Stimulated activated CD8-positive, alpha-beta memory T cell treated with anti-CD3 and anti-CD28 coated beads, Interleukin-12 subunit alpha, Interleukin-12 subunit beta, amount 100 ng/mL, for 1 hour (primary cell): ENCODE measurements at places on chromosomes 13 and 19.

GRCh38 chr13:48625413-48626076 is 28.2 kb upstream of the CYSLTR2 start:
- DNase-seq, result no peak

- no peak for DNase-seq
Observed at GRCh38 chr13:105403086-105403485, 1132.4 kb downstream of the EFNB2 start.

GRCh38 chr19:8577247-8577646 is at the start of gene MYO1F:
TSS of gene MYO1F (minus strand) at chr19:8577442. CDS start at chr19:8577309, 133 bp downstream.
- no peak for DNase-seq

DNA sequence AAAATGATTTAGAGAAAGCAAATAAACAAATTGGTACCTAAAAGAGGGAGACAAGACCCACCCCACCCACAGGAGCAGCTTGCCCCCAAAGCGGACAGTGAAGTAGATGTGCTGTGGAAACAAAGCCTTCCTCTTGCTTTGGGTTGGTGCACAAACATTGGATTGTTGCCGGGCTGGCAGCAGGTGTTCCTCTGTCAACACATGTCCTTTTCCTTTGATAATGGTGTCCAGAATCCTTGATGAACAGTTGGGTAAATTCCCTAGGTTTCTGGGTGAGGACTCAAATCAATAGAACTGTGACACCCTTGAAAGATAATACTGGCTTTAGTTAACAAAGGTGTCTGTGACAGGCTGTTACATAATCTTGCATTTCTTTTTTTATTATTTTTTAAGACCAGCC is 311.8 kb downstream of the SPRY2 start:
- no peak for DNase-seq

DNA sequence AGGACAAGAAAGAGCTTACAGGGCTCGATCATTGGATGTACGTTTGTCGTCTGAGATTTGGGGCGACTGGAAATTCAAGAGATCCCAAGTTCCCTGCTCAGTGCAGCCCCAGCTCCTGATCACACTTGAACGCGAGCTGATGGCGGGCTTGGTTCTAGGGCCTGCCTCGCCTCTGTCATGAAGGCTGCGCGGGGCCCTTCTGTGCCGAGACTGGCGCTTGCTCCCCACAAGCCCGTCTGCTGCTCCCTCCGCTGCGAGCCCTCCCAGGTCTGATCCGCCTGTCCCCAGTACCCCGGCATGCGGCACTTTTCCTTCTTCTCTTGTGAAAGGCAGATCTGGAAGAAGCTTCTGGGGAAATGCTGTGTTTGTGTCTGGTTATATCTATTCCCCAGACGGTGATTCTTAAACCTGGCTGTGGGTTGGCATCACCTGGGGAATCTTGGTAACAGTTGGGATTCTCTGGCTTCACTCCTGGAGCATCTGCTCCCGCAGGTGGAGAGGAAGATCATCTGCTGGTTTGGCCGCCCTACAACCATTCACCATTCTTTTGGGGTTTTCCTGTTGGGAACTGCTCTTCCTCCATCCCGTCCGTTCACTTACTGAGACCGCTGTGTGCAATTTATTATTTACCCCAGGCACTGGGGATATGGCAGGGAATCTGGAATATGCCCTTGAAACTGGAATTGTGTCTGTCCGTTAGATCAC is 43.6 kb downstream of the SIPA1L3 start:
- DNase-seq, result no peak

GRCh38 chr19:55467236-55468053 is 2.9 kb upstream of the C19orf85 start:
- DNase-seq, result peak; percentile 40

GRCh38 chr13:27135023-27135422 is 36.6 kb downstream of the USP12 start:
- no peak for DNase-seq

DNA sequence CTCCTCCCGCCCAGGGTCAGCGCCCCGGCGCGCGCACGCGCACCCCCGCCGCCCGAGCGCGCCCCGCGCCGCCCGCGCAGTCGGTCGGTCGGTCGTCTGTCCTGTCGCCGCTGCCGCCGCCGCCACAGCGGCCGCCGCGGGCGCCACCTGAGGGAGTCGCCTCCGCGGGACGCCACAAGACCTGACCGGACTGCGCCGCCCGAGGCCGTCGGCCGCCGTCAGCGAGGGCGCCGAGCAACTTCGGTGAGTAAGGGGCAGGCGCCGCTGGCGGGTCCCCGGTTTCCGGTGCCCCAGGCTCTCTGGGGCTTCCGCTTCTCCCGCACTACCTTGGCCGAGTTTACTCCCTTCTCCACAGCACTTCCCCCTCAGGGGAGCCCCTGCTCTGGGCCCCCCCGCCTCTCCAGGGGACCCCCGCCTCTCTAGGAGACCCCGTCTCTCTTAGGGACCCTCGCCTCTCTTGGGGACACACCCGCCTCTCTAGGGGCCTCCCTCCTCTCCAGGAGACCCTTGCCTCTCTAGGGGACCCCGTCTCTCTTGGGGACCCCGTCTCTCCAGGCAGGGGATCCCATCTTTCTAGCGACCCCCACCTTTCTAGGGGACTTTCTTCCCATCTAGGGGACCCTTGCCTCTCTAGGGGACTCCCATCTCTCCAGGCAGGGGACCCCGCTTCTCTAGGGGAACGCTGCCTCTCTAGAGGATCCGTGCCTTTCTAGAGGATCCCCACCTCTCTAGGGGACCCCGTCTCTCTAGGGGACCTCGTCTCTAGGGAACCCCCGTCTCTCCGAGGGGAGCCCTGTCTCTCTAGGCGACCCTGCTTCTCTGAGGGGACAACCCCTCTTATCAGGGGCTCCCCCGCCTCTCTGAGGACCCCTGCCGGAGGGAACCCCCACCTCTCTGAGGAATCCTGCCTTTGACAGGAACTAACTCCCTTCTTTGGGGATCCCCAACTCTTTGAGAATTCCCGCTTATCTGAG is 19.3 kb upstream of the GATAD2A start:
- no peak for DNase-seq

GRCh38 chr13:110553417-110553816 is 8.1 kb downstream of the RAB20 start:
- no peak for DNase-seq

GRCh38 chr19:12521996-12522395 is 29.3 kb downstream of the ZNF564 start:
- DNase-seq, result no peak

GRCh38 chr13:113650275-113650674 is 7.7 kb downstream of the ATP4B start:
- no peak for DNase-seq

- DNase-seq, result no peak
Observed at GRCh38 chr19:11264452-11265176, 2.3 kb upstream of the DOCK6 start.

GRCh38 chr13:95251641-95252040 is 49.6 kb downstream of the ABCC4 start:
- no peak for DNase-seq

GRCh38 chr19:3479834-3480215 is 500 bp downstream of the SMIM24 start:
- no peak for DNase-seq

DNA sequence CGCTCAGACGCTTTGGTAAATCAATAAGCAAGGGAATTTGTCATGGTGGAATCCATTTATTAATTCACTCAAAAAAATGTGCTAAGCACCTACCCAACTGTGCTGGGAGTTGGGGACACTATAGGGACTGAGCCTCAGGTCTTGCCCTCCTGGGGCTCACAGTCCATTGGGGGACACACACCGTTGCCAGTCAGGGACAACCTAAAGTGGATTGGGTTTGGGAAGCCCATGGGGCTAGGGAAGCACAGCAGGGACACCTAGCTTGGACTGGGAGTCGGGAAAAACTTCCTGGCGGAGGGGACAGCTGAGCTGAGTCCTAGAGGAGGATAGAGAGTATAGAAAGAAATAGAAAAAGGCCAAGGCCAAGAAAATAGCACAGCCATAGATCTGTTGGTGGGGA is 8.5 kb downstream of the FOSB start:
- DNase-seq, result no peak

- no peak for DNase-seq
Observed at GRCh38 chr19:17860331-17860992, 752 bp downstream of the RPL18A start.

GRCh38 chr13:112784811-112785482 is 95.1 kb downstream of the ATP11A start:
- no peak for DNase-seq

- no peak for DNase-seq
Observed at GRCh38 chr19:38544569-38545315, 73.0 kb downstream of the MAP4K1 start.

- no peak for DNase-seq
Observed at GRCh38 chr19:7779631-7780486, 16.8 kb downstream of the CLEC4M start.

DNA sequence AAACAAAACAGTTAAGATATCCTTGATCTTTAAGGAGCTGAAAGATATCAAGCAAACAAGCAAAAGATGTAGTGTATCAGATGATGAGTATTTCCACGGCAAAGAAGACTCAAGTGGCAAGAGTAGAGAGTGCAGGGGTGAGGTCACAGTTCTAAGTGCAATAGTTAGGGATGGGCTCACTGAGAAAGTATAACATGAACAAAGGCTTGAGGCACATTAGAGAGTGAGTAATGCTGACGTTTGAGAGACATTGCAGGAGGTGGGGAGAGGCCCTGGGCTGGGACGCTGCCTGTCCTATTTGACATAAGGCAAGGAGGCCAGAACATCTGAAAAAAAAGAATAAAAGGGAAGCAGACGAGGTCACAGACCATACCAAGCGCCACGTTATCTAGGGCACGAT is 1.4 kb downstream of the DUXA start:
- no peak for DNase-seq

GRCh38 chr19:38833092-38833425 is 1.5 kb upstream of the ECH1 start:
- DNase-seq, result no peak

DNA sequence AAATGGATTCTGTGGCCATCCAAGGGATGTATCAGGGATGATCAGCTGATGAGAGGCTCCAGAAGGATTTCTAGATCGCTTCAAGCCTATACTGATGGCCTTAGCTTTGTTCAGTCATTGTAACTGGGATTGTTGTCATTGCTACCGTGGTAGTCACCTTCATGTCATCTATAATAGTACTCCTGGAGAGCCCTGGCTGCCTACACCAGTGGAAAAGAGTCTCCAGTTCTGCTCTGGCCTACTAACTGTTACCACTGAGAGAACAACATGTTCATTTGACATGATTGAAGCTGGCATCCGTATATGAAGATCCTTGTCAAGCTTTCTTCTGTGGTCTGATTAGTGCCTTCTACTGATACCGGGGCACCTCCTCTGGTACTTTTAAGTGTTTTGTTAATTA is 131.3 kb downstream of the B3GLCT start:
- no peak for DNase-seq

DNA sequence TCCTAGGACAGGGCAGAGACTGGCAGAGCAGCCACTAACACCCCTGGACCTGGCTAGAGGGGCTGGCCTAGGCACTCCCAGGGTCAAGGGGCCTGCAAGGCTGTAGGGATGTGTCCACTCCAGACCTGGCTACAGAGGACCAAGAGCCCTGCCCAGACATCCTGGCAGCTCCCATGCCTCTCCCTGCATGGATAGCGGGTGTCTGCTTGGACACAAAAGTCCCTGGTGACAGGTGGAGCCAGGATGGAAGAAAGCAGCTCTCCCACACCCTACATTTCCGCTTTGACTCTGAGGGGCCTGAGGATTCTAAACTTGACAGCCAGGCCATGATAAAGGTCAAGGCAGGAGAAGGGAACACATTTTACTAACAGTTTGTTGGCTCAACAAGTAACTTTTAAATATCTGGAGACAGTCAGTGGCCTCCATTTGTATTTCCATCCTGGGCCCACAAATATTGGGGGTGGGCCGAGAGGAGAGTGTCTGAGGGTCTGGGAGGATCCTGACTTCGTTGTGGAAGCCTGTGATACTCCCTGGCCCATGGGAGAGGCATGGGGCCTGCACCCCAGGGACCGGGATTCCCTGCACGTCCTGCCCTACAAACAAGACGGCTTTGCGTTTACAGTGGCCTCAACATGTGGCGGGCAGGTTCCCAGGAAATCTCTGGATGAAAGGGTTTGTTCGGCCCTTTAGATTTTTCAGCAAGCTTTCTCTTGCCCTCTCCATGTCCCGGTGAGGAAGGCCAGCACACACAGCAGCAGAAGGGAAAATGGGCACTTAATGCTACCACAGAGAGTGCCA is 19.8 kb upstream of the SLC7A9 start:
- no peak for DNase-seq

DNA sequence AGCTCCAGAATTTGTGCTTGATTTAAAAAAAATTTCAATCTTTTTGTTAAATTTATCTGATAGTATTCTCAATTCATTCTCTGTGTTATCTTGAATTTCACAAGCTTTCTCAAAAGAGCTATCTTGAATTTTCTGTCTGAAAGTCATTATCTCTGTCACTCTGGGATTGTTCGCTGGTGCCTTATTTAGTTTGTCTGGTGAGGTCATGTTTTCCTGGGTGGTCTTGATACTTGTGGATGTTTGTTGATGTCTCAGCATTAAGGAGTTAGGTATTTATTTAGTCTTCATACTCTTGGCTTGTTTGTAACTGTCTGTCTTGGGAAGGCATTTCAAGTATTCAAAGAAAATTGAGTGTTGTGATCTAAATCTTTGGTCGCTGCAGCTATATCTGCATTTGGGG is 106.3 kb downstream of the TNFSF13B start:
- no peak for DNase-seq

GRCh38 chr19:3274245-3274941 is 49.9 kb downstream of the CELF5 start:
- DNase-seq, result no peak

DNA sequence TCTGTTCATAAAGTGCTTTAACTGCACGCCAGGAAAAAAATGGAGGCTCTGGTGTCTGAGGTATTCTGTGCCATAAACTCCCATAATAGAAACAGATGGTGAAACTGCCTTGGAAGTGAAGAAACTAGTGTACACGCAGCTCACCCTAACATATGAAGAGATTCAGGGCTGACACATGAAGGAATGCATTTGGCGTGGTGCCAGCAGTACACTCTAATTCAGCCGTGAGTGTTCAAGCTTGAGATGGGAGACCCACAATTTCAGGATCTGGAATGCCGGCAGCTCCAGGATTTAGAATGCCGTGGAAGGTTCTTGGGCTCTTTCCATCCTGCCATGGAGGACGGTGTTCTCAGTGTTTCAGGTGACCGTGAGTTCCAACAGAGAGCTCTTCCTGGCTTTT is 478.4 kb downstream of the TSHZ3 start:
- no peak for DNase-seq

GRCh38 chr13:76677043-76677442 is 209.2 kb downstream of the KCTD12 start:
- no peak for DNase-seq

GRCh38 chr13:101398920-101399319 is 17.4 kb downstream of the NALCN start:
- no peak for DNase-seq

- no peak for DNase-seq
Observed at GRCh38 chr13:99256709-99257108, 1.5 kb downstream of the GPR18 start.

GRCh38 chr19:49852631-49853126 is 1.7 kb downstream of the PTOV1 start:
- DNase-seq, result no peak
